ENCODE measurements at places on chromosomes 7 and 10. TPM values are rescaled to one million over a fixed set of nuclear protein-coding genes. Genes with fewer than 3 reads are reported as not detected.

- no peak for DNase-seq
These were observed 220.9 kb upstream of the PLXDC2 start for GRCh38 chr10:19595212-19595845.

DNA sequence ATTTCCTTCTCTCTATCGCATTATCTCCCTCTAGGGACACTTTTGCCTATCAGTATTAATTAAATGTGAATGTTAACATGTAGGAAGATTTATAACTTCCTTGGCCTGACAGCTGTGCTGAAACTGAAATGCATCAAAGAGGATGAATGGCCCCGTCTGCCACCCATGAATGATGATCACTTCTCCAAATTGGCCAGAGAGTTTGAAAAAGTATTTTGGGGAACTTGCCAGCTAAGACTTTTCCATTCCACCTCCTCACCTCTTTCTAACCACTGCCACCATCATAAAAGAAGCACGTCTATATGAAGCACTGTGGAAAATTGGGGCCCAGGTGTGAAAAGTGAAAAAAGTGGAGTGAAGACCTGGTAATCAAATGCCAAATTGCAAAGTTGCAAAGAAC, 25.4 kb upstream of the ST8SIA6 start:
- DNase-seq, result no peak

- no peak for DNase-seq
These were observed 462.3 kb downstream of the PHTF2 start for GRCh38 chr7:78260826-78261225.

- no peak for DNase-seq
These were observed 79.4 kb upstream of the C1GALT1 start for GRCh38 chr7:7102906-7103305.

SLC26A3 gene
- total RNA-seq, result 0.45 TPM

- no peak for DNase-seq
These were observed 110.0 kb downstream of the TACC2 start for GRCh38 chr10:122098924-122099323.

DNA sequence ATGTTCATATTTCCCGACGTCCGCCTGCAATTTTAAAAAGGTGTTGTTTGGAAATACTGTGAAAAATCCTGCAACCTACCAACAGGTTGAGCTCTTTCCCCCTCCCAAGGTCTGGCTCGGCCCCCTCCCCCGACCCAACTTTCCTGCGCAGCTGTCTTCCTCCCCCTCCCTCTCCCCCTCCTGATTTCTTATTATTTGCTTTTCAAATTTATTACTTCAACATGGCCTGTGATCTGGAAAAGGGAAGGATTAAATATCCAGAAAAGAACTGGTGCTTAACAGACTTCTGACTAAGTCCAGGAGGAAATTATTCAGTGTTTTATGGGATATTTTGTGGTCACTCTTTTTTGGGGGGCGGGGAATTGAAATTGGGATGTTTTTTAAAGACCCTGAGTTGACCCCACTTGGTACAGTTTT, 2.4 kb downstream of the ARID5B start:
- no peak for DNase-seq

DNA sequence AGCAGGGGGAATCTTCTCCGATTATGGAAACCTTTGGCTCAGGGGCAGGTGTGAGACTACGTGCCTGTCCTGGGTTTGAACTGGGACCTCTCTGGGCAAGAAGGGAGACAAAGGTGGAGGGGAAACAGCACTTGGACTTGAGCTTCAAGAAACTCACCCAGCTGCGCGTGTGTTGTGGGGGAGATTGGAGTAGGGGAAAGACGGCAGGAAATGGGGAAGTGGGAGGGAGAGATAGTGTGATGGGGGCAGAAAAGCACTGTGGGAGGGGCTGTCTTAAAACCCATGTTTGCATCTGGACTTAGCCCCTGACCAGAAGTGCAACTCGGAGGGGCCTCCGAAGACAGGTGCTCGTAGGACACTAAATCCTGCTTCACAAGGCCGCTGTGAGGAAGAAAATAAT, 107.0 kb downstream of the HIP1 start:
- no peak for DNase-seq

WIPF3 gene
- 1.4 TPM for total RNA-seq

GRCh38 chr10:47256751-47257336, 43.2 kb upstream of the GDF10 start:
- DNase-seq, result peak; percentile 24

OPALIN gene
- total RNA-seq, result not detected

- no peak for DNase-seq
These were observed 126.2 kb upstream of the ETV1 start for GRCh38 chr7:14115701-14116100.

CUBN gene
- 3.5 TPM for total RNA-seq

ARL5B gene
- total RNA-seq, result 16.8 TPM

GRCh38 chr10:58755677-58756076, 243.0 kb downstream of the BICC1 start:
- no peak for DNase-seq

PNLIP gene
- total RNA-seq, result 1.5 TPM

- DNase-seq, result no peak
These were observed 441.1 kb upstream of the SEMA3D start for GRCh38 chr7:85627791-85628586.

DNA sequence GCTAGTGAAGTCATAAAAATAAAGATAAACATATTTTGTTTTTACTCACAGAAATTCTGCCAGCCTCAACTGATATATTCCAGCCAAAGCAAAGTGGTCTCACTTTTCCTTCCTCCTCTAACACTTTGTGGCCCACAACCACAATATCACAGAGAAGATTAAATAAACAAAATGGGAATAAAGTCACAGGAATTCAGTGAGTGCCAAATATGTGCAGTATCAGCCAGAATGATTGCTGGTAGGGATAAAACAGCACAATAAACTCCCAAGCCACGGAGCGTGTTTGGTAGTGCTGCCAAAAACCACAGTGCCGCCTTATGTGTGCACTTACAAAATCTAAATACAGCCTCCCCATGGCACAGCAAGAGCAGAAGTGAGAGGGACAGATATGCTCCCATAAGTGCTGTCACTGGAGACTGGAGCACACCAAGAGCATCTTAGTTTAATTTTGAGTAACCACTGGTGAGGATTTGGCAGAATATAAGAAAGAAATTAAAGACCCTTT, 155.8 kb downstream of the POM121L12 start:
- DNase-seq, result no peak

DLX5 gene
- 0.22 TPM for total RNA-seq

DNA sequence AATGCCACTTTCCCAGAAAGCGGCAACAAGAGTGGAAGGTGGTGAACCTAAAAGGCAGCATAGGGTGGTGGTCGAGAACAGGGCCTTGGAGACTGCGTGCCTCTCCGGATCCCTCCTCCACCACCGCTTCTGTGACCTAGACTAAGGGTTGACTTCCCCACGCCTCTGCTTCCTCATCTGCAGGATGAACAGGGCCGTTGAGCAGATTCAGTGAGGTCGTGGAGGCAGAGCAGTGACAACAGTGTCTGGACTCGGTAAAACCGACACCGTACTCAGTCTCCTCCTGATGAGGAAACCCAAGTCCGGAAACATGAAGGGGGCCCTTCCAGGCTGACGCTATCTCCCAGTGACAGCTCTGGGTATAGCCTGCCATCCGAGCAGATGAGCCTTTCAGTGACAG, 162.6 kb downstream of the CELF2 start:
- DNase-seq, result no peak

FAM25A gene
- not detected for total RNA-seq

LIPN gene
- 0.74 TPM for total RNA-seq

DNA sequence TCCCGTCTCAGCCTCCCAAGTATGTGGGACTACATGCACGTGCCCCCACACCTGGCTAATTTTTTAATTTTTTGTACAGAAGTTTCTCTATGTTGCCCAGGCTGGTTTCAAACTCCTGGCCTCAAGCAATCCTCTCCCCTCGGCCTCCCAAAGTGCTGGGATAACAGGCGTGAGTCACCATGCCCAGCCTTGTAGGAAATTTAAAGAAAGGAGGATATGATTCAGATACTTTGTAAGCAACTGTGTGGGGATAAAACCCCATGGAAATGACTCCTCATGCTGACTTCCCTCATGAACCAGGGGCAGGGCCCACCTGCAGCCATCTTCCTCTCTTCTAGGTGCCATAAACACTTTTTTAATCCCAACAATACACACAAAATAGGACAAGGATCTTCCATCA, 50.2 kb downstream of the APBB1IP start:
- DNase-seq, result no peak

DNA sequence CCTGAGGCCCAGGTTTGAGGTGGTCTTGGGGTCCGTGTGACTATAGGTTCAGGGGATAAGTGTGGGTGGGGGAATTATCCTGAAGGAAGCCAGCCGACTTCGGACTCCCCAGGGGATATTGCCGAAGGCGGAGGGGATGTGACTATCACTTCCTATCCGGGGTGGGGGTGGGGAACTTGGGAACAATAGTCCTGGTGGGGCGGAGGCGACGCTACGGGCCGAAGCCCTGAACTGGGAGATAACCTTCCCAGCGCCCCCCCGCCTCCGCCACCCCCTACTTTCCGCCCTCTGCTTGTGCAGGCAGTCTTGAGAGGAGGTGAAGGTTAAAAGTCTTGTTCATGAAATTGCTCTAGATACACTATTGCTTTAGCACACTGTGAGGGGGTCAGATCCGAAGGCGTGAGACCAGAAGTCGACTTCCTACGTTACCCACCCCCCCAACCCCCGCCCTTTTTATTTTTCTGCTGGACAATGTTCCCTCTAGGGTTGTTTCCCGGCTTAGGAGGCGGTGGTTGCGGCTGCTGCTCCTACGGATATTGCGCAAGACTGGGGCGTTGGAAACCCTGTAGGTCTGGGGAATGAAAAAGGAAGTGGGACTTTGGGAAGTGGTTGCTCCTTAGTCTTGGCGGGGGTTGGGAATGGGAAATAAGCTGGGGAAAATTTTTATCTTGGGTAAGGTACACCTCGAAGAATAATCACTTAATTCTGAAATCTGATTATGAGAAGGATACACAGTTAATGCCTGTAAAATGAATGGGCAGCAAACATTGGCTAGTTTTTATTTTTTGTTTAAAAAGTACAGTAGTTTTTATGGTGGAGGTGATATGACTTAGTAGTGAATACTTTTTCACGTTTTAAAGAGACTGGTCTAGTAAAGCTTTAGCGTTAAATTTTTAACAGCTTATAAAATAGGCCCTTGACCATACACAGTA, 1.5 kb downstream of the PTPN12 start:
- DNase-seq, result no peak
